NCI-H774 (cell line): ENCODE measurements at places on chromosomes 3 and 15.

- DNase-seq: no peak
Observed at GRCh38 chr3:80190051-80190450, 422.3 kb upstream of the ROBO1 start.

- DNase-seq: no peak
Observed at GRCh38 chr3:46049093-46049492, 21.8 kb upstream of the XCR1 start.

DNA sequence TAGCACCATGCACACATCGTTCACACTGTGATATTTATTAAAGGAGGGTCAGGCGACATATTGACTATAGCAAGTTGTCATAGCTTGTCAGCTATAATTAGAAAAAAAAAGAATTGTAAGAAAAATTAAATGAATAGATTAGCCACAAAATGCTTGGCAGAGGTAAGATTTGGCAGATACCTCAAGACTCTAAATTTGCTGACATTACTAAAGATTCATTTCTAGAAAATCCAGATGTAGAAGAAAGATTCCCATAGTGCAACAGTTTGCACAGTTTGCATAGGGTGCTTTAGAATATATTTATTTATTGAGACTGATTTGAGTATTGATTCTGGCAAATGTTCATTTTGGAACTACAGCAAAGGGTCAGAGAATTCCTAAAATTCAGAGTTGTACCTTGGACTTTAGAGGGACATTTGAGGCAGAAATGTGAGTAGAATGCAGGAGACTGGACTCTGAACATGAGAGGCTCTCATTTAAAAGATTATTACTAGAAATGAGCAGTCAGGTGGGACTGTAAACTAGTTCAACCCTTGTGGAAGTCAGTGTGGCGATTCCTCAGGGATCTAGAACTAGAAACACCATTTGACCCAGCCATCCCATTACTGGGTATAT lies 102.0 kb upstream of the BHLHE40 start:
- no peak for DNase-seq

DNA sequence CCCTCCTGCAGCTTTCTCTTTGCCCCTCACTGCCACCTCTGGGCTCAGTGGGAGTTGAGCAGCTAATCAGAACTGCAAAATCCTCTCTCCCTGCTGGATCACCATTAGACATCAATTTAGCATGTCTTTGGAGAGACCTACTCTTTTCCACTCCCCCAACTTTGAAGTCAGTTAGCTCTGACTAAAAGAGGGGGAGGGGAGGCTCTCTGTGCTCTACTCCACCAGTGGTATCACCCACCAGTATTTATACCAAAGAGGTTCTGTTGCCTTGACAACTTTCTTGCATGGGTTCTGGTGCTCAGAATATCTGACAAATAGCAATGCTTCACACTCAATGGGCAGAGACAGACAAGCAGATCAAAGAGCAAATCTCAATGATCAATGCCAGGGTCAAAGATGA lies 146.2 kb upstream of the ROPN1 start:
- DNase-seq: no peak

- no peak for DNase-seq
Observed at GRCh38 chr3:32437896-32438295, 46.2 kb downstream of the CMTM7 start.

- DNase-seq: no peak
Observed at GRCh38 chr15:57708047-57708446, 1.5 kb downstream of the POLR2M start.

DNA sequence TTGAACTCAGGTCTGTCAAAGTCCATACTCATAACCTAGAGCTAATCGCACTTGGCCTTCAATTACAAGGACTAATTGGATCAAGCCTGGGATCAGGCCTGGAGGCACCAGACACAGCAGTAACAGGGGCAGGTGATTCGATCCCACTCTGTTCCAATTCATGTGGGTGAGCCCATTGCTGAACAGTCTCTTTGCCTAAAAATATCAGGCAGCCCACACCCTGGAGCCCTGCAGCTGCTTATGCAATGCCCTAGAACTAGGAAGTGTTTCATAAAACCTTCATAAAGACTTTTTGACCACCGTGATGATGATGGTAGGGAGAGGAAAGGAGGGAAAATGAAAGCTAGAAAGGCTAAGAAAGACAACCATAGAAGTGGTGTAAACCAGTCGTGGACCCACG lies 47.8 kb upstream of the NEO1 start:
- no peak for DNase-seq
